ENCODE measurements at places on chromosomes 2 and 18. TPM values are rescaled to one million over a fixed set of nuclear protein-coding genes. Genes with fewer than 3 reads are reported as not detected.

IL1F10 gene
- 0.53 TPM for total RNA-seq

- no peak for DNase-seq
Measured at GRCh38 chr2:191465766-191466420, 212.0 kb upstream of the NABP1 start.

DNA sequence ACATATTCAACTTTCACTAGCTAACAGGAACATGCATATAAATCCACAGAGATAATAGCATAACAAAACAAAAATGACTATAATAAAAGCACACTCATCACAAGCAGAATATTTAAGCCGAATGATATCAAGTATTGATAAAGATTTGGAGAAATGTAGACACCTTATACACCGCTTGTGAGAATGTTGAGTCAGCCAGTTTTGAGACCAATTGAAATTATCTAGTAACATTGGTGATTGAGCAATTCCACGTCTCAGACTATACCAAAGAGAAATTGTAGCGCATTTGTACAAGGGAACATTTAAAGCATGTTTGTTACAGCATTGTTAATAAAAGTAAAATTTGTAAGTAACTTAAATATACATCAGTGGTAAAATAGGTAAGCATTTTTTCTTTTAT is 402.9 kb upstream of the FIGN start:
- no peak for DNase-seq

DNA sequence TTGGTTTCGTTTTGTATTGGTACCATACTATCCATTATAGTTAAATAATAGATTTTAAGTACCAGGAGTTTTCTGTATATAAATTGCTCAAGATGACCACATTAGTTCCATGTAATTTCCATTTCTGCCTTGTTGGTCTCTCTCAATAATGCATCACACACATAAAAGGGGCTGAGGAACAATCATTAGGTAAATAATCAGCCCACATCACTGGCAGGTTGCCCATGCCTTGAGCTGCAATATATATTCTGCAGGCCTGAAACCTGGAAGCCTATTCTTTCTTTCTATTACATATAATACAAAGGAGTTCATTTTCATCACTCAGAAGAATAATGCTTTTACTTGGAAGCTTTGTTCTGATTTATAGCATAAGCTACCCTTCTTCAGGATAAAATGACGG is 616.1 kb upstream of the PKDCC start:
- no peak for DNase-seq

DNA sequence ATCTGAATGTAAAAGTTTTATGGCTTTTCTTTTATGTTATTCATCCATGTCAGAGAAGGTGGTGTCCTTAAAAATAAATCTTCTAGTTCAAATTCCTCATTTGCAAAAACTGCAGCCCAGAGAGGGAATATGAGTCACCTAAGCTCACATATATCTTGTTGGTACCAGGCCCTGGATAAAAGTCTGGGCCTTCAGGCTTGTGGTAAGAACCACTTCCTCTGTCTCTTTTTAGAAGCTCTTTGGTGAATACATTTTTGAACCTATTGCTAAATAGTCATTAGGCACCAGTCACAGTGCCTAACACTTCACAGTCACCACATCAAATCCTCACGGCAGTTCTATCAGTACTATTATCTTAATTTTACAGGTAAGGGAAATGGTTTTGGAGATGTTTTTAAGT is 199.2 kb downstream of the KCNS3 start:
- no peak for DNase-seq

Measured in esophagus squamous epithelium (tissue), 5 donors.